ENCODE measurements at places on chromosomes 12 and 14.

DNA sequence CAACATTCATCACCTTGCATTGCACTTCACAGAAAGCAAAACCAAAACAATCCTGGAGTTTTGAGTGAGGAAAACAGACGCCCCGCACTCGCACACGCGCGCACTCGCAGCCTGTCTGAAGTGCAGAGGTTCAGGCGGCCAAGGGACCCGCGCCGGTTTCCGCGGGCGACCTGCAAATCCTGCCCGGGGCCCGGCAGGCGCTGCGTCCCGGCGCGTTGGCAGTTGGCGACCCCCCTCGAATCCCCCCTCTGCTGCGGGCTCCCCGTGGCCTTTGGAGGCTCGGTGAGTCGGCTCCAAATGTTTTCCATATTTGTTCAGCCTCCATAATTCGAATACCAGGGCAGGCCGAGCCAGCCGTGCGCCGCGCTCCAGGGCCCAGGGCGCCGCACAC is at the start of gene SSPN:
SSPN (plus strand) TSS at position 324 of the 391 bp plus-strand sequence. CDS start 100 bp downstream, outside the sequence.
- peak; percentile 54 for DNase-seq

DNA sequence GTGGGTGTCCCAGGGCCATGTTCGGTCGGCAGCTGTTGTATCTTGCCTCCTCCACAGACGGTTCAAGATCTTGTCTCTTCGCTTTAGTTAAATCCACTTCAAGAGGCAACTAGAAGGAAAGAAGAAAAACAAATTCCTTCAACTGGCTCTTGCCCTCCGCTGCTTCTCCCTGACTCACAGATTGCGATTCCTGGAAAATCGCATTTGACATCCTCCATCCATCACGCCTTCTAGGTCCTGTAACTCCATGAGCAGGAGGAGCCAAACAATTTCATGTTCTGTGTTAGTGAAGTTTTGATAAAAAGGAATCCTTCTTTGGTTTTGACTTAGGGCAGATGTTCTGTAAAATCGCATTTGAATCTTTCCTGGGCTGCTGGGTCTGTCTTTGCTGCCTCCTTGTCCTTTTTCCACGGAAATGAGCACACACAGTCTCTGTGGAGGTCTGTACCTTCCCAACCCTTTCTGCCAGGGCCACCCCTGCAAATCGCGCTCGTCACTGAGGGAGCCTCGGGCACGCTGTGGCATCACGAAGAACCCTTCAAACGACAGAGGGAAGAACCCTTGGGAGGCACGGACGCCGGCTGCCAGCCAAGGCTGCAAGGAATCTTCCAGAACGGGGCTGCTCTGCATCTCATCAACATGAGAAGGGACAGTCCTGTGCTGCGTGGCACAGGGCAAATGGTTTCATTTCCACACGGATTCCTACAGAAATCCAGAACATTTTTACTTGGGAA is 32.6 kb downstream of the RAD52 start:
- DNase-seq = no peak

DNA sequence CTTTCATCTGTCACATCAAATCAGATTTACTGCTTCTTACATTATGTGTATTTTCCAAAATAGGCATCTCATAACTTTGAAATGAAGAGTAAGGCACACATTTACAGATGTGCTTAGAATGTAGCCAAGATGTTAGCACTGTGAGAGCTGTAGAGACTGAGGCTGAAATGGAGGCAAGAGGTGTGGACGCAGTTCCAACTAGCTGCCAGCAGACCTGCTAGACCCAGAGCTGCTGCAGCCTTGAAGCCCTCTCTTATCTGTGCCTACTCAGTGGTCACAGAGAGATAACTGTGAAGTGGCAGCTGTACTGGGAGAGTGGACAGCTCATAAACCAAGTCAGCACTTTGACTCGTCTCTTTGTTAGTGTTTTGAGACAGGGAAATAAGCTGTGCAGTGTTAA is 470.9 kb downstream of the CCER1 start:
- no peak for DNase-seq

GRCh38 chr14:81464253-81465002 is 64.3 kb upstream of the STON2 start:
- peak; percentile 63 for DNase-seq

GRCh38 chr14:22296722-22297121 is 292.3 kb downstream of the DAD1 start:
- DNase-seq = peak; percentile 30

DNA sequence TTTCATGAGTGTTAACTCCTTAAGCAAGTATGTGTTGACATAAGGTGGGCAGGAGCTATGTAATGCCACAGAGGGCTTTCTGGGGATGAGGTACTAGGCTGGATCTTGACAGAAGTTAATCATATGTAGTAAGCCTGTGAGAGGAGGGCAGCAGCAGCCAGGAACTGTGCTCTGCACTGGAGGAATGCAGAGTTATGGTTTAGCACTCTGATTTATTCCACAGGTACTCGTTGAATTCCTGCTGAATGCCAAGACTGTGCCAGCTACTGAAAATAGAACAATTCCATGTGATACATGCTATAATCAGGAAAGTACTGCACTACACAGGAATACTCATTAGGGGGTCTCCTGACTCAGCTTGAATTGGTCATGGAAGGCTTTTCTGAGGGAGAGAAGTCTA is 58.7 kb downstream of the SUSD6 start:
- DNase-seq = no peak

DNA sequence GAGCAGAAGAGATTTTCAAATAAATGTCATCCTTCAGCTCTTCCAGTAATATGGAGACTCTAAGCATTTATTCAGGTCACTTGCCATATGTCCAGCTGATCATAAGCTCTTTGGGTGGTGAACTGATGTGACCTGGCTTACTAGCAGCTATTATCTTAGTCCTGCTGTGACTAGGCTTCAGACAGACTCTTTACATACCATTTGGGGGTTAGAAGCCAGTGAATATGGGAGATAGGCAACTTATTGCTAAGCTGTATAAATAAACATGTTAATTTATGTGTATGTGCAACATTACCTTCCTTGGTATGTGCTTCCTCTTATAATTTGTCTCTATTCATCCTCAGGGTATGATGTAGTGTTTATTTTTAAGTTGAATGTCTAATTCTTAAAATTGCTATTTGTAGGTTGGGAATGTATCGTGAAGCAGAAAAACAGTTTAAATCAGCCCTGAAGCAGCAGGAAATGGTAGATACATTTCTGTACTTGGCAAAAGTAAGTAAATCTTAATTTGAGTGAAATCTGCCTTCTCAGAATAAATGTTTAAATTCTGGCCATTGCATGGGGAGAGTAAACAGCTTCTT is 32.4 kb downstream of the TTC8 start:
- no peak for DNase-seq

GRCh38 chr14:99655521-99655920 is 10.6 kb downstream of the HHIPL1 start:
- no peak for DNase-seq

GRCh38 chr12:124927201-124928094 is 13.0 kb upstream of the UBC start:
- DNase-seq = peak; percentile 99

GRCh38 chr12:4648104-4648500 is 749 bp downstream of the AKAP3 start:
- no peak for DNase-seq

- DNase-seq = no peak
Measured at GRCh38 chr12:88431246-88431645, 149.0 kb downstream of the KITLG start.

GRCh38 chr14:35932136-35932535 is 106.0 kb downstream of the BRMS1L start:
- no peak for DNase-seq

DNA sequence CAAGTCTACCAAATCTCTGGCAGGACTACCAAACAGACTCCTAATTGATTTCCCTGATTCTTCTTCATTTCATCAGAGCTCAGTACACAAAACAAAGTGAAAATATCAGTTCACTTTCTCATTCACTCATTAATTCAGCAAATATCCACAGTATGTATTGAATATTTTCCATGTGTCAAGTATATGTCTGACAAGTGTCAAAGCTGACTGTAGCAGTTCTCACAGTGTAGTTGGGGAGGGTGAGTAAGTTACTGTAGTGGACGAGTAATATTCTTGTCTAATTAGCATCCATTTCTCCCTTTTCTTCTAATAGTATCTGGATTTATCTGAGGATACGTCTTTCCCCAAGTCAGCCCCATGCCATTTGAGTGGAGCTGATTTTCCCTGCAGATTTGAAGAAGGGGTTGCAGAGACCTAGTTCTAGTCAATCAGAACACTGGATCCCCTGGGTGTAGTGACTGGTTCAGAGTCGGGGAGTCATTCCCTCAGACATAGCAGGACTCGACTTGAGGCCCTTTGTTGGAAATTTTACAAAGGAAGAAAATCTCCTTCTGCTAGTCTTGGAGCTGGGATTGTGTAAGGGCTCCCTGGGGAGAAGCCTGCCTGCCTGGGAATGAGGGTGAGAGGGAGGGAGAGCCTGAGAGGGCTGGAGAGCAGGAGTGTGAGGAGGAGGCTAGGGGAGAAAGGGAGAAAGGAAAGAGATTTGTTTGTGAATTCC is 51.4 kb downstream of the GRIP1 start:
- no peak for DNase-seq

- no peak for DNase-seq
Measured at GRCh38 chr14:81165188-81165587, 55.6 kb downstream of the GTF2A1 start.

- DNase-seq = peak; percentile 26
Measured at GRCh38 chr12:24012528-24012927, 63.1 kb upstream of the SOX5 start.

DNA sequence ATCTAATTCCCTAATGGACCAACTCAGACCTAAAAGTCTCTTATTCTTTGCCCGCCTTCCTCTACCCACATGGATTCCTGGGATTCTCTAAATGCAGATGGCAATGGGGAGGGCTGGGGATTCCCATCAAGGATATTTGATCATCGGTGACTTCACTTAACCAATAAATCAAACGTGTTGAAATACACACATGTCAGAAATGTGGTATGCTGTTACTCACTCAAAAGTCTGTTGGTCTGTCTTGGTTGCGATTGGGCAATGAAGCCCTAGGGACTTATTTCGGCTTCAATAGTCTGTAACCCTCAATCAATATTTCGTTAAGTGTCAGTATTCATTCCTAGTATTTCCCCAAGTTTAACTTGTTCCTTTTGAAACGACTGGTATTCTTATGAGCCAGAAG is 117.2 kb upstream of the DIO3 start:
- peak; percentile 6 for DNase-seq
